Activated CD4-positive, CD25-positive, alpha-beta regulatory T cell (primary cell): ENCODE measurements at places on chromosomes 16 and 17.
A peak's percentile ranks its signal among the peaks of the same experiment; 100 is the strongest.

- no peak for DNase-seq
Observed at GRCh38 chr16:83819361-83819760, 11.6 kb downstream of the HSBP1 start.

GRCh38 chr16:80909720-80910119 is 97.0 kb downstream of the CMC2 start:
- no peak for DNase-seq

GRCh38 chr17:2978116-2978515 is 85.3 kb downstream of the OR1D5 start:
- no peak for DNase-seq

DNA sequence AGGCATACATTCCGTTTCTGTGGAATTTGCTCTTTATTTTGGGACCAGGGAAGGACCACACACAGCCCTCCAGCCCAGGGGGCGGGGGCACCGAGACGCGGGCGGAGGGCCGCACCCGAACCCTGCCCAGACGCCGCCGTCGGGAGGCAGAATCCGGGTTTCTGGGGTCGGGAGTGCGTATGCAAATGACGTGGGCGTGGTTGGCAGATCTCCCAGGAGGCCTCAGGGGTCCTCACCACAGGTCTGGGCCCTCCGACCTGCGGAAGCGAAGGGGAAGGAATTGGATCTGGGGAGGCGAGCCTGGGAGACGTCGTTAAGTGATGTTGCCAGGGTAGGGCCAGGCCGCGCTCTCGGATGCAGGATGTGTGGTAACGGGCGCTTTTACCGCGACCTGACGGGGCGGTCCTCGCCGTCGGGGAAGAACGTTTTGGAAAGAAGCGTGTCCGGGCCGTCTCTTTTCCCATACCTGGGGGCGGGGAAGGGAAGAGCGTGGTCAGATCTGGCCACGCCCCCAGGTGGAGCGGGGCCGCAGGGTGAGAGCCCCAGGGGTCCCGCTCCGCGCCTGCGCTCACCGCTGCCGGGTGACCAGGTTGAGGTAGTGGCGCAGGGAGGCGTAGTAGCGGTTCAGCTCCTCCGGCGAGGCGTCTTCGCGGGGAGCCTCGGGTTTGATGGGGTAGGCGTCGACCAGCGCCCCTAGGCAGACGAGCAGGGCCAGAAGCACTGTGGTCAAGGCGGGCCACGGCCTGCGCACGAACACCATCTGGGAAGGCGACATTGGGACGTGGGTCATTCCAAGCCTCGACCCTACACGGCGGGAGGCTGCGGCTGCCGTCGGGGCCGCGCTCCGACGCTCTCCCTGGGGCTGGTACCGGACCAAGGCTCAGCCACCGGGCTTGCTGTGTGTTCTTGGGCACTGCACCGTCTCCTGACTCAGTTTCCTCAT is 745 bp downstream of the PYY start:
- no peak for DNase-seq

DNA sequence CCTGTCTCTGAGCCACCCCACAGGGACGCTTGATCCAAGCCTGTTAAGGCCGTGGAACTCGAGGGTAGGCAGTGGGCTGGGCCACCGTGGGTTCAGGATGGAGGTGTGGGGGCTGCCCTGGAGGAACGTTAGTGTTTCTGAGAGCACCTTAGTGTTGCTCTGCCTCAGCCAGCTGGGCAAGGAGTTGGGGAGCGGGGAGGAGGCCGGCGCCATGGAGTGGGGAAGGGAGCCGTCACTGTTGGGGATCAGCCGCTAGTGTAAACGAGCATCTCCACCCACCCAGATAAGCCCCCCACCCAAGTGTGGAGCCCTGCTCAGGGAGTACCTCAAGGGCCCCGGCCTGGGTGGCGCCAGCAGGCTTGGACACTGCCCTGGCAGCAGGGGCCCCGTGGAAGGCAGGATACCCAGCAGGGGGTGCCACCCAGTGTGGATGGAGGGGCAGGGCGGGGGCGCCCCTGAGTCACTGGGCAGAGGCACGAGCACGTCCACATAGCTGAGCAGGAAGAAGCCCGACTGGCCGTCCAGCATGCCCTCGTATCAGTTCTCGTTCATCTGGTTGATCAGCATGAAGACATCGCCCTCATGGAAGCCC is 98.6 kb downstream of the KPNA2 start:
- DNase-seq: no peak

GRCh38 chr17:73096211-73096610 is 3.7 kb upstream of the SLC39A11 start:
- DNase-seq: no peak

GRCh38 chr17:57779706-57780105 is 34.6 kb upstream of the CCDC182 start:
- DNase-seq: no peak

DNA sequence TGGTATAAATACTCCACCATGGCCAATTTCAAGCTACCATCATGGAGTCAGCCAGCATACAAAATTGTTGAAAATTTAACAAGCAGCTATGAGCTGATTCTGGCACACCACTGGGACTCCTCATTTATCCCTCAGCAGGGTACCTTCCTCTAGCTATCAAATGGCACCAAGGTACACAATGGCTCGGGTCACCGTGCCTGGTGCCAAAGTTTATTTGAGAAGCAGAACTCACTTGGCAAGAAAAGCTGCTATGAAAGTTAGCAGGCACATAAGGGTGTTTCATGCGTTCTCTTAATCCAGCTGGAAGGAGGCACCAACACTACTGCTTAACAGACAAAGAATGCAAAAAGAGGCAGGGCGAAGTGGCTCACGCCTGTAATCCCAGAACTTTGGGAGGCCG is 51.6 kb downstream of the IKZF3 start:
- DNase-seq: no peak

GRCh38 chr17:77645072-77646045 is 313.1 kb upstream of the TNRC6C start:
- peak; percentile 12 for DNase-seq

- DNase-seq: no peak
Observed at GRCh38 chr17:17835415-17836249, 1.2 kb downstream of the SREBF1 start.

- DNase-seq: no peak
Observed at GRCh38 chr17:69669441-69670178, 255.1 kb downstream of the MAP2K6 start.

- no peak for DNase-seq
Observed at GRCh38 chr16:31429314-31429713, 1.2 kb upstream of the COX6A2 start.

DNA sequence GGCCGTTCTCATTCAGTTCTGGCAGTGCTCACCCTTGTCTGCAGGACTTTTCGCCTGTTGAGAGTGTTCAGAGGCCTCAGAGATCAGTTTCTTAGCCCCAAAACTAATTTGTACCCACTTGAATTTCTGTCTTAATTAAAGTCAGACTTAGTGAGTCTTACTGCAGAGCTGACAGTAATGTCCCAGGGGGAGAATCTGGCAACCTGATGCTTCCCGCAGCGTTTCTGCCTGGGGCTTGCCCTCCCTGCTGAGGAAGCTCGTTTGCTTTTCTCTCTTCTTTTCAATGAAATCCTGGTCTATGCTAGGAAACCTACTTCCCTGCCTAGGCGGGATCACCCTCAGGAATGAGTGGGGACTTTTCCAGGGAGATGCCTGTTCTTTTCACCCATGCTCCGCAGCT is 25.3 kb downstream of the DBNDD1 start:
- no peak for DNase-seq

- DNase-seq: no peak
Observed at GRCh38 chr16:11670171-11671131, 2.2 kb downstream of the SNN start.

GRCh38 chr17:8879410-8879809 is 11.9 kb upstream of the PIK3R6 start:
- no peak for DNase-seq
